ENCODE measurements at places on chromosomes 3 and 15. TPM values are rescaled to one million over a fixed set of nuclear protein-coding genes. Genes with fewer than 3 reads are reported as not detected.

DNA sequence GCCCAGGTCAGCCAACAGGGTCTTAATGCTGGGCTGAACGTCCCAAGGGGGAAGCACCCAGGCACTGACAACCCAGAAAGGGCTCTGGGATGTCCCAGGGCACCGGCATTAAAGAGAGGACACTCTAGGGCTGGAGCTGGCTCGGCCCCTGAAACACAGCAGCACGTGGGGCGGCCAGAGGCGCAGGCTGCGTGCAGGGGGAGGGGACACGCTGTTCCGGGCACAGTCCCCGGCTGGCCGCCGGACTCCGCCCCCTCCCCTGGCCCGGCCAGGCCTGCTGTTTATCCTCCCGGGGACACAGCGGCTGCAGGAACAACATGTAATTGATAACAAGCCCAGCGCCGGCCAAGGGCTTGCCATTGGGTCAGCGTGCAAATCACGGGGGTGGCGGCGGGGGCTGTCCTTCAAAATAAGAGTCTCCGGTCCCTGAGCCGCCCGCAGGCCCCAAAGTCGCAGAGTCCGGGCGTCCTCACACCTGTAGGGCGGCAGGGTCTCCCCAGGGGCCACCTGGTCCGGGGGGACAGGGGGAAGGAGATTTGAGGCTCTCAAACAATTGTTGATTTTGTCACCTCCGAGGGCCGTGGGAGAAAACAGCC, 1.3 kb downstream of the KLF15 start:
- peak; percentile 95 for DNase-seq

- no peak for DNase-seq
These were observed 187.1 kb upstream of the AGTR1 start for GRCh38 chr3:148510561-148510960.

DNA sequence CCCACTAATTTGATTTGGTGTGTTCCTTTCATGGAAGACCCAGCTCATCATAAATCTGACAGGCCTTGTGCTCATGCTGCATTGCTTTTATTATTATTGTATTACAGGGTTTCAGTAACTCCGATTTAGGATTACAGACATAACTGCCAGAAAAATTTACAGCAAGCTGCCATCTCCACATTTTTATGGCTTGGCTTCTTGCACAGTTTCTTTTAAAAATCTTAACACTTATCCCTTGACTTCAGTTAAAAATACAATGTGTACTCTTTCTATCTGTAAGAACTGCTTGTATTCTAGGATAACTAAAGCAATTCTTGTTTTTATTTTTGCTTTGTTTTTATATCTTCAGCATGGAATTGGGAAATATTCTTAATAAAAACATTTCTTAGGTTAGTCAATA, 612.2 kb downstream of the DIPK2A start:
- no peak for DNase-seq

DNA sequence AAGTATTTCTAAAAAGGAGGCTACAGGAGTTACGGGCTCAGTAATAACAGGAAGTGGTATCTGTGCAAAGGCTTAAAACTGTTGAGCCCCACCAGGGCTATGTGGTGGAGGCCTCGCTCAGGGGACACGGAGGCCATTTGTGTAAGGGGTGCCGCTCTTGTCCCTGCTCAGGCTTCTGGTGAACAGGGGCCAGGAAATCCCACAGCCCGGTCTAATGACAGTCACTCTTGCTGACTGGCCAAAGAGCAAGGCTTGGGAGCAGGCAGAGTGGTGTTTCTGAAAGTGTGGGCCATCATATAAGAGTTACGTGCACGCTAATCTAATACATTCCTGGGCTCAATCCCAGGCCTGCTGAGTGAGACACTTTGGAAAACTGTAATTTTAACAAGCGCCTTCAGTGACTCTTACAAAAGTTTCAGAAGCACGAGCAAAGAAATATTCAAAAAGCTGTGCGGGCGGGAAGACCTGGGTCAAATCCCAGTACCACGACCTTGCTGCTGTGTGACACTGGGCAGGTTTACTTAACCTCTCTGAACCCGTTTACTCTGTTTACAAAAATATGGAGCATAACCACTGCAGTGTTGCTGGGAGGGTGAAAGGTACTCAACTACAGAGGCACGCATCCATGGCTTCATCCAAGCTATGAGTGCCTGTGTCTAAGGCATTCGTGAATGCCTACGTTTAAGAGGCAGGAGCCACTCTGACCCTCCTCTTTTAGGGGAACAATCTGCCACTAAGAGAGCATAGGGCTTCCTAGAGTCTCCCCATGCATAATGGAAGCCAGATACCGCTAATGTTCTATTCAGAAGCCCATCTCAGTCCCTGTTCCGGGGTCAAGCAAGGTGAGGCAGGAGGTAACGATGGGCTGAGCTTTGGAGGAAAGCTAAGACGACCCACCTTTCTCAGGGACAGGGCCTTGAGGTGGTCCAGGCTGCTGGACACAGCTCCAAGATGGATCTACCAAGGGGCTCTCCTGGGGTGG, 2.0 kb downstream of the ATP10A start:
- no peak for DNase-seq

DENND6A gene
- 50.9 TPM for total RNA-seq

- no peak for DNase-seq
These were observed 12.5 kb downstream of the RAB27A start for GRCh38 chr15:55277116-55277564.

GRCh38 chr15:100879464-100880138, at the start of gene ALDH1A3:
ALDH1A3 (plus strand) TSS chr15:100879831; CDS start chr15:100879908, 77 bp downstream.
- no peak for DNase-seq

DNA sequence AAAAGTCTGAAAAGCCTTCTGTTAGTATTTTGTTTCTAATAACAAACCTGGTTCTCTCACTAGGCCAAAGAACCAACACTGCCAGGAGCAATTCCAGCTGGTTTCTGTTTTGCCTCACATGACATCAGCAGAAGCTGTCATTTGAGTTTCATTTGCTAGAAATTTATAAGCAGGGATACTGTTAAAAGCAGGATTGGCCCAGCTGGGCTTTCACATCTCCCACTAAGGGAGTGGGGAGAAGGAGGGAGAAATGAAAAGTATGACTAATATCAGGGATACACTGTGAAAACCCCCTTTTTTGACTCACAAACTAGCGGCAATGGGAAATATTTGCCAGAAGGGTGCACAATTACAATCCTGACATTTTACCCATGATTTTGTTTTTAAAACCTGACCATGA, 5.3 kb downstream of the CCDC80 start:
- no peak for DNase-seq

PRSS50 gene
- total RNA-seq, result 1.6 TPM
